HFFc6 (cell line): ENCODE measurements at places on chromosomes 13 and 19.

DNA sequence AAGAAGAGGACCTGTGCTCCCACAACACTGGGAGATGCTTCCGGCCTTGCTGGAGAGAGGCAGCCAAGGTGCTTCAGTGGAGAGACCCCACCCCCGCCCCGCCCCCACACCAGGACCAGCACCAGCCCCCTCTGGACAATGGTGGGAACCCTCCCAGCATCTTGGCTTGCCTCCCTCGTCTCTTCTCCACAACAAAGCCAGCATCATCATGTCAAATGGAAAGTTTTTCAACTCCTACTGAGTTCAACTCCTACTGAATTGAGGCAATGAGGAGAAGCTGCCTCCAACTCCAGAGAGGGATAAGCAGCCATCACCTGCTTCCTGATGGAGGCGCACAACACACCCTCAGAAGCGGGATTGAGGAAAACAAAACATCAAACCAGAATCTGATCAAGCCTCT is 12.8 kb downstream of the DEDD2 start:
- no peak for DNase-seq

DNA sequence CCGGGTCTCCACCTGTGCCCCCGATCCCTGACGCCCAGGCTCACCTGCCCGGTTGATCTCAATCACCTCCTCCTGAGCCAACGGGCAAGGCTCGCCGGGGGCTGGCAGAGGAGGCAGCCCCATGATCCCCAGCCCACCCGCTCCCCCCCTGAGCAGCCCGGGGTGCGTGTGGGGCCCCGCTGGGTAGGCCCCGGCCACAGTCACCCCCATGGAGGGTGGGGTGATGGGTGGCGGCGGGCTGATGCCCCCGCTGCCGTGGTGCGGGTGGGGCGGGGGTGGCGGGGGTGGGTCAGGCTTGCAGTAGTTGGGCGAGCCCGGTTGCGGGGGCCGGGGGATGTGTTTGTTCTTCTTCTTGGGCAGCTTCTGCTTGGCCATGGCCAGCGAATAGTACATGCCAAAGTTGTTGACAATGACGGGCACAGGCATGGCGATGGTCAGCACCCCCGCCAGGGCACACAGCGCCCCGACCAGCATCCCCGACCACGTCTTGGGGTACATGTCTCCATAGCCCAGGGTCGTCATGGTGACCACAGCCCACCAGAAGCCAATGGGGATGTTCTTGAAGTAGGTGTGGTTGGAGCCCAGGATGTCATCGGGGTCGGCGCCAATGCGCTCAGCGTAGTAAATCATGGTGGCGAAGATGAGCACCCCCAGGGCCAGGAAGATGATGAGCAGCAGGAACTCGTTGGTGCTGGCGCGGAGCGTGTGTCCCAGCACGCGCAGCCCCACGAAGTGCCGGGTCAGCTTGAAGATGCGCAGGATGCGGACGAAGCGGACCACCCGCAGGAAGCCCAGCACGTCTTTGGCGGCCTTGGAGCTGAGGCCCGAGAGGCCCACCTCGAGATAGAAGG is 6.0 kb downstream of the KCNC3 start:
- no peak for DNase-seq

GRCh38 chr19:10718205-10719196 is 622 bp downstream of the DNM2 start:
- peak; percentile 26 for DNase-seq

DNA sequence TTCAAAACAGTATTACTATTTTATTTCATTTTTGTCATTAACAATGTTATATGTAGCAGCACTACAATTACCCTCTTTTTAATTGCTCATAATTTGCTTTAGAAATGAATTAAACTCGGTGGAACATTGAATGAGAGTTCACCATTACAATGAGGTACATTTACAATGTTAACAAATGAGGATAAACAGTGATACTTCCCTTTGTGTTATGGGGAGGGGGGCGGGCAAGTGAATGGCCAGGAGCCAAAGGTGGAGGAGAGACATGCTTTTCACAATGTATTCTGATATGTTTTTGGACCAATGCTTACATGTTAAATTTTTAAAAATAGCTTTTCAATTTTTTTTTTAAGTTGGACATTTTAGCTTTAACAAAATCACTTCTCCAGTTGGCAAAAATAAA is 34.2 kb downstream of the NALCN start:
- DNase-seq = no peak

DNA sequence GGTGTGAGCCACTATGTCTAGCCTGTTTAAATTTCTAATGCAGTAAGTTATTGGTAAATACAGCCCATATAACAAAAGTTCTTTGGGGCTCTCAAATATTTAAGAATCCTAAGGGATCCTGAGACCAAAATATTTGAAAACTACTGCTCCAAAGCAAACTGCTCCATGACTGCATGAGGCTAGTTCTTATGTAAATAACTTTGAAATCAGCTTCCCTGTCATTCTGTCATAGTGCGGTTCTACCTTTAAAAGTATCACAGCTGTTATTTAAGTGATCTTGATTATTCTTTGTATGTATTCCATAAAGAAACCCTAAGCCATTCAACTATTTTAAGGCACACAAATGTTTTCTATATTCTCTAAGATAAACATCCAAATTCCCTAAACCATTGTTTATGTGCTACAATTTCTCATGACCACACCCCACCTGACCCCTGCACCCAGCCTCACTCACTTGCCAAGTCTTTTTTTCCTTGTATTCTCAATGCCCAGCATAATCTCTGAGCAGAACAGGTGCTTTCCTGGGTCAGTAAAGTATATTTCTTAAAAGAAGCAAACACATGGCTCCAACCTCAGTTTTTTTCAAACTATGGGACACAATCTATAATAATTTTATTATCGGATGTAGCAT is 146.6 kb downstream of the RNF17 start:
- DNase-seq = no peak

- DNase-seq = no peak
Observed at GRCh38 chr13:78875792-78876580, 217.0 kb upstream of the OBI1 start.

DNA sequence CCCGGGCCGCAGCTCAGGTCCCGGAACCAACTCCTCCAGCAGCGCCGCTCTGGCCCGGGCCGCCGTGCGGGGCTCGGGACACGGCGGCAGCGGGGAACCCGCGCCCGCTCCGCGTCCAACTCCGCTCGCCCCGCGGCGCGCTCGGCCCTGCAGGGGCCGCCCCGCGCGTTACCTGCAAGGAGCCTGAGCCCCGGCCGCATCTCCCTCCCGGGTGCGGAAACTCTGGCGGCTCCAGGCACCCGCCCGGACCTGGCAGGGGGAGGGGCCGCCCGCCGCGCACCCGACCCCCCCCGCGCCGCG is at the start of gene TMTC4:
Gene TMTC4, minus strand, starts transcription at position 224 of the 300 bp plus-strand sequence. CDS start 4,433 bp downstream, outside the sequence.
- no peak for DNase-seq

DNA sequence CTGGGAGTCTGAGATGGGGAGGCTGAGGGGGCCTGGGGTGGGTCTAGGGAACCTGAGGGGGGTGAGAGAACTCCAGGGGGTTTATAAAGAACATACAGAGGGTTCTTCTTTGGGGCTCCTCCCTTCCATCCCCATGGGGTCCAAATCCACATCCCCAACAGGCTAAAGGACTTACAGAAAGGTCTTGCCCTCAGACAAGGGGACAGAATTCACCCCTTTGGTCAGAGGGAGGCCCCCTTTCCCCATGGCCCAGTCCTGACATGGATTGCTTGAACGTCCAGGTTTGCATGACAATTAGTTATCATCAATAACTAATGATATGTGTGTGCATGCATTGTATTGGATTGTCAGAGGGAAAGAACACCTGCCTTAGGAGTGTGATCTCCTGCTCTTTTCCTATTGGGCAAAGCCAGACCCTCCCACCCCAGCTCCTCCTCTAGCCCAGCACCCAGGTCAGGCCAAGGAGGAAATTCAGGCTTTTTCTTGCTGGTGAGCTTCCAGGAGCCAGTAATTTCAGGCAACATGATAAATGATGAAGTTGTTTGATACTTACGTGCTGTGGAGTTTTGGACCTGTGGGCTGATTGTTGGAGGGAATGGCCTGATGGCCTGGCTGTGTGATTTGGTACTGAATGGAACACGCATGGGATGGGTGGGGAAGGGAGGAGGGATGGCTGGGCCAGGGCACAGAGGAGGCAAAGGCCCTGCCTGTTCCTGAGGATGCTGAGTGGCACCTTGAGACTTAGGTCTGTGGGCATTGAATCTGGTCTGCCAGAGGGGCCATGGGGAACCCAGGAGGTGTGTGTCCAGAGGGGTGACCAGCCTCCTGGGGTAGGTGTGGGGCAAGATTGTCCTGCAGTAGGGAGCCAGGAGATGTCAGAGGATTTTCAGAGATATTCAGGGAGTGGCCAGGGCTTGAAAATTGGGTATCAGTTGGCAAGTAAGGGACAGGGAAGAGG is 1.1 kb downstream of the KLHL26 start:
- DNase-seq = no peak

GRCh38 chr19:45306040-45306439 is 16.6 kb downstream of the CKM start:
- no peak for DNase-seq

- DNase-seq = no peak
Observed at GRCh38 chr13:98843482-98843877, 91.0 kb upstream of the SLC15A1 start.

DNA sequence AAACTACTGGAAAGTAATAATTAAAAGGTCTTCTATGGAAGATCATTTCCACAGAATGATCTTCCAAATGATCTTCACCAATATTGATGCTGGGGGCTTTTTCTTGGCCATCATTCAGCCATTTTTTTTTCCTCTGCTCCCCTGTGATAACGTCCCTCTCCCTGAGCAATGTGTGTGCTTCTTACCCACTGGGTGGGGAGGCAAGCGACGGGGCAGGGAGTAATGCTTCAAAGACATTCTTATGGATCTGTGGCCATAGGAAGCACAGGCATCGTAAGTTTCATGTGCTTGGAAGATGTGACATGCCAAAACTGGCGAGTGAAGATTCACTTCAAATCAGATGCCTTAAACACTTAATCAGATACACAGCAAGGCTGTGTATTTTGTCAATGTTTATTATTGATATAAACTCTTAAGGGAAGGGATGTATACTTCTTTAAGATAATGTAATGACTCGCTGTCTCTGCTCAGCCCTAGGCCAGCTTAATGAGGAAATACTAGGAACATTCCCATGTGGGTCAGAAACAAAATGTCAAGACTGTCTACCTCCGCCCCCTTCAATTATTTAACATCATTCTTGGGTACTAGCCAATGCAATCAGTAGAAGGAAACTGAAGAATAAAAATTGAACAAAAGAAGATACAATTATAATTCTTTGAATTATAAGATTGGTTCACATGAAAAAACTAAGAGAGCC is 34.1 kb upstream of the SERPINE3 start:
- DNase-seq = no peak

DNA sequence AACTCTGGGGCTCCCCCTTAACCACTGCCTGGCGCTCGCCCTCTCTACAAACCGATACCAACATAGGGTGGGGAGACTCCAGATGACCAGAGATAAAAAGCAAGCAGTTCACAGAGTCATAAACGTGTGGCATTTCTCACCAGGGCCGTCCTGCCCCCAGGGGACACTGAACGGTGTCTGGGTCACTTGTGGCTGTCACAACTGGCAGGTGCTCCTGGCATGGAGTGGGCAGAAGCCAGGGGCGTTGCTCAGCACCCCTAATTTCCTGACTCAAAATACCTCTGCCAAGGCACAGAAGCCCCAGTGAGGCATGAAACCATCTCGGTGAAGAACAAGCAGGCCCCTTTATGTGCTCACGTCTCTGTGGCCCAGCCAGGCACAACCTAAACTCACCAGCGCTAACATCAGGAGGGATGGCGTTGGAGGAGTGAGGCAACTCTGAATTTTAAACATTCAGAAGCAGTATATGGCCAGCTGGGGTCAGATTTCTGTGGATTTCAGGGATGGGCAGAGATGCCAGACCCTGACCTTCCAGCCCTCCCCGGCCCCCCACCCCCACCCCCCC is 1.8 kb downstream of the PIP5K1C start:
- DNase-seq = peak; percentile 19

DNA sequence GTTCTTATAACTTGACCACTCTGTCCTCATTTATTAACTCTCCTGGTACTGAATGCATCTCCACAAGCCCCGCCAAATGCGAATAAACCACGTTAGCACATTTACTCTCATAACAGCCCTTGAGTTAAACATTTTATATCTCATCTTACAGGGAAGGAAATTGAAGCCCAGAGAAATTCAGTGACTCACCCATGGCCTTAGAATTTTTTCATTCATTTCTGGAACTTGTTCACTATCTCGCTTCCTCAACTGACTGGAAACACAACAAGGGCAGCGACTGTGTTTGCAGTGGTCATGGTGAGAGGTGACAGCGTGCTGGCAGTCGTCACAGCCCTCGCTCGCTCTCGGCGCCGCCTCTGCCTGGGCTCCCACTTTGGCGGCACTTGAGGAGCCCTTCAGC is 39.5 kb downstream of the SERP2 start:
- no peak for DNase-seq

DNA sequence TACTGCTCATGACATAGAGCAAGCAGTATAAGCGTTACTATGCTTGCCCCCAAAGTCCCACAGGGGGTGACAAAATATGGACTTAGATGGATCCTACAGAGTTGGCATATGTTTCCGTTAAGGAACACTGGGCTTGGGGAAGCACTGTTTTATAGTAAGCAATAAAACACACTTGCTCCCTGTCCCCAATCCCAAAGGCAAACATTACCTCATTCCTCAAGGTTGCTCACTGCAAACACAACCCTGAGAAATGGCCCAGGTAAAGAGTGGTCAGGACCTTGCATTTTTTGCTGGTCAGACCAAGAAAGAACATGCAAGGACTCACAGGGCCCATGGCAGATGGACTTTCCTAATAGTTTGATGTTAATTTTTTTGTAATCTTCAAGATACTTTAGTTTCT is 32.3 kb downstream of the UGGT2 start:
- DNase-seq = no peak

GRCh38 chr13:91368676-91369440 is 21.4 kb downstream of the MIR17HG start:
- no peak for DNase-seq

- no peak for DNase-seq
Observed at GRCh38 chr13:114225610-114226009, 9.1 kb upstream of the CDC16 start.

DNA sequence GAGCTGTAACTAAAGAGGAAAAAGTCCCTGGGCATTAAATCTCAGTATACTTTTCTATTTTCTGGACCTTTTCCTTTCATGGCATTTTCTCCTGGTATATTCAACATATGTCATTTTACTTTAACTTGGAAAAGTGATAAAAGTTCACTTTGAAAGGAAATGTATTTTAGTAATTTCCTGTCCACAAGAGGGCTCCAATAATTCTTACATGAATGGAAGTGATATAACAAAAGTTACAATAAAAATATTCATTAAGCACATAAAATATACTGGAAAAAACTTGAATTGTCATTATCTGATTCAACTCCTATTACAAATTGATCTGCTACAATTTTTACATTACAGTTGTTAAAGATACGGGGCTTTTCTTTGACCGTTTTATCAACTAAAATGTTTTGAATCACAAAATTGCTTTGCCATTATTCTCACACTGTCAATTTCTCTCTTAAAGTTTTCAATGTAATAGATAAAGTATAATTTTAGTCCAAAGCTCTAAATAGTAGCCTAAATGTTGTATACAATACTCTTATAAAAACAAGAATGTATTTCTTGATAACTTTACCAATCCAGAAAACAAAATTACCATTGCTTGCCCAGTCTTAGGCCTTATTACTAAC is 4.9 kb downstream of the UBL3 start:
- DNase-seq = no peak

- no peak for DNase-seq
Observed at GRCh38 chr19:44723299-44723951, 24.5 kb downstream of the CEACAM16 start.
